Stimulated activated CD4-positive, alpha-beta T cell treated with anti-CD3 and anti-CD28 coated beads, Interleukin-12 subunit alpha, Interleukin-12 subunit beta, amount 100 ng/mL, for 24 hours (primary cell): ENCODE measurements at places on chromosomes 2 and 18.

- DNase-seq = no peak
These were observed 158.0 kb downstream of the NEDD4L start for GRCh38 chr18:58201733-58202730.

GRCh38 chr2:188975497-188976102, 1.4 kb downstream of the COL3A1 start:
- no peak for DNase-seq

DNA sequence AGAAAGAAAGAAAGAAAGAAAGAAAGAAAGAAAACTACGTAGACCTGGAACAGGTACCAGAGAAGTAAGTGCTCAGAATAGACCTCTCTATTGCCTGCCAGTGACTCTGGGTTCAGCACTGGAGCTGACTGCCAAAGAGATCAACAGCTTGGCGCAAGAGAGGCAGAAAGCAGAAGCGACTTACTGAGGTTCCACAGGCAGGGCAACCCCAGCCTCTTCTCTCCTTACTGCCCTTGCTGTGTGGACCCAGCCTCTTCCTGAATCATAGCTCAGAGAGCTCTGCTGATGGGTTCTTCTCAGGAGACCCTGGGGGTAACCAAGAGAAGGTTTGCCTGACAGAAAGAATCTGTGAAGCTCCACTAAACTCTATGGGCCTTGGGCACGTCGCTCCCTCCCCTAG, 7.1 kb downstream of the CAPN13 start:
- no peak for DNase-seq

DNA sequence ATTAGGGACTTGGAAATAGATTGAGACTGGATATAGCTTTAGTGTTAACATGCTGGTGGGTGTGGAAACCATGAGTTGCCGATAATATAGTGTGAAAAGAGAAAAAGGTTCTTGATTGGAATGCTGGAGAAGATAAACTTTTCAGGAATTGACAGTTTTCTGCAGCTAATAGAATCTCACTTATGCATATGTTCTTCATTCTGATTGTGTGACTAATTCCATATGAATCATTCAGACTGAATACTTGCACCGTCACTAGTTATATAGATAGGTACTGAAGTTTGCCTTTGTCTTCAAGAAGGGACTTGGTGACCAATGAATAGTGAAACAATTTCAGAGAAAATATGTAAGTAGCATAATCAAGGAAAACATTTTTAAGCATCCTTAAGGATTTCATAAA, 225.7 kb upstream of the FOSL2 start:
- DNase-seq = no peak

GRCh38 chr2:207048416-207048815, 109.1 kb downstream of the CPO start:
- DNase-seq = no peak

GRCh38 chr2:130920415-130921163, 83.9 kb downstream of the ARHGEF4 start:
- peak; percentile 16 for DNase-seq

GRCh38 chr2:46562451-46562840, 83.1 kb downstream of the TMEM247 start:
- DNase-seq = no peak

DNA sequence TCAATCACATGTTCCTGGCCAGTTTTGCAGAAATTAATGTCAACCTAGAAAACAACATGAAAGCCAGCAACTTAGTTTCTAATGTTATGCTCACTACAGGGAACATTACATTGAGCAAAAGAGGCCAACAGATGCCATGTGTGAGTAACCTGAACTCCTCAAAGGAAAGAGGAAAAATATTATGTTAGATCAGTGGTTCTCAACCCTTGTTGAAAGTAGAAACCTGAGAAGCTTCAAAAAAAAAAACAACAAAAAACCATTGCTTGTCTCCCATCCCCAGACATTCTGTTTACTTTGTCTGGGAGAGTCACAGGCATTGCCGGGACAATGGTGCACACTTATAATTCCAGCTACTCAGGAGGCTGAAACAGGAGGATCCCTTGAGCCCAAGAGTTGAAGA, 57.7 kb downstream of the METTL4 start:
- no peak for DNase-seq

- DNase-seq = no peak
These were observed 21.8 kb upstream of the DNAJC27 start for GRCh38 chr2:24993406-24994145.

- no peak for DNase-seq
These were observed 120.1 kb downstream of the NCKAP5 start for GRCh38 chr2:133448195-133448594.

GRCh38 chr18:61893309-61893970, 633 bp upstream of the RNF152 start:
- DNase-seq = peak; percentile 17

DNA sequence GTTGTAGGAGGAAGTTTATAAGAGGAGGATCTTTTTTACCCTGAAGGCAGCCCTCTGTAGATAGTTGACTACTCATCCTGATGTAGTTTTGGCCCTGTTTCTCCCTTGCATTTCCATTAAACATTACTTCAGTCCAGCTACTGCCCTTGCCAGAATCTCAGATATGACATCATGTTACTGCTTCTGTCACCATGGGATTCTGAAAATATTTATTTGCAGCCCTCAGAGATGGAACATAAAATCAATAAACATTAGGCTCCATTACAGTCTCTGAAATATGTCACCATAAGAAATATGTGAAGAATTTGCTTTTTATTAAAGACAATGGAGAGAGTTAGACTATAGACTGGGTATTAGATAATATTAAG, 68.7 kb upstream of the STK39 start:
- no peak for DNase-seq

- no peak for DNase-seq
These were observed 877 bp downstream of the INHBB start for GRCh38 chr2:120346667-120347358.

DNA sequence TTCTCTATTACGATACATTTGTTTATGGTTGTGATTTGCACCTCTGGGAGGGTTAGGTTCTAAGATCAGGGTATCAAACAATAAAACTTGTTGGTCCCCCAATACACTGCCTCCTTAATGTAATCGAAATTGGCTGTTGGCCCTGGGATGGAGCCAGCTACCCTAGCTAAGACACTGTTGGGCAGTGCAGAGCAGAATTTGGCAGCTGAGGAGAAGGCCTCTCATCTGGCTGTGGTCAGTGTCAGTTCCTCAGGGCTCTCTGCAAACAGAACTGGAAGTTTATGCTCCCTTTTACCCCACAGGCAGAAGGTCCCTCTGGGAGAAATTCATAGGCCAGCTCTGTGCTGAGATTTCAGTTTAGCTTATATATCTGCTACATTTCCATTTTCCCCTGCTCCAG, 8.6 kb upstream of the HAAO start:
- no peak for DNase-seq

- DNase-seq = no peak
These were observed 8.9 kb upstream of the KLF11 start for GRCh38 chr2:10034333-10035052.

DNA sequence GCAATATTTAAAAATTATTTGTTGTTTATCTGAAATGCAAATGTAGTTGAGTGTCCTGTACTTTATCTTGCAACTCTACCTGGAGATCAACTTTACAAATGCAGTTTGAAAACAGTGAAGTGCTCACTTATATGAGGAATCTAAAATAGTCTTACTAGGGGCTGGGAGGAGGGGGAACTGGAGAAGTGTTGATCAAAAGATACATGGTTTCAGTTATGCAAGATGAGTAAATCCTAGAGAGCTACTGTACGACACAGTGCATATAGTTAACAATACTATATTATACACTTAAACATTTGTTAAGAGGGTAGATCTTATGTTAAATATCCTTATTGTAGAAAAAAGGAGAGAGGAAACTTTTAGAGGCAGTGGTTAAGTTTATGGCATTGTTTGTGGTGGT, 241.9 kb downstream of the BCL11A start:
- DNase-seq = no peak

DNA sequence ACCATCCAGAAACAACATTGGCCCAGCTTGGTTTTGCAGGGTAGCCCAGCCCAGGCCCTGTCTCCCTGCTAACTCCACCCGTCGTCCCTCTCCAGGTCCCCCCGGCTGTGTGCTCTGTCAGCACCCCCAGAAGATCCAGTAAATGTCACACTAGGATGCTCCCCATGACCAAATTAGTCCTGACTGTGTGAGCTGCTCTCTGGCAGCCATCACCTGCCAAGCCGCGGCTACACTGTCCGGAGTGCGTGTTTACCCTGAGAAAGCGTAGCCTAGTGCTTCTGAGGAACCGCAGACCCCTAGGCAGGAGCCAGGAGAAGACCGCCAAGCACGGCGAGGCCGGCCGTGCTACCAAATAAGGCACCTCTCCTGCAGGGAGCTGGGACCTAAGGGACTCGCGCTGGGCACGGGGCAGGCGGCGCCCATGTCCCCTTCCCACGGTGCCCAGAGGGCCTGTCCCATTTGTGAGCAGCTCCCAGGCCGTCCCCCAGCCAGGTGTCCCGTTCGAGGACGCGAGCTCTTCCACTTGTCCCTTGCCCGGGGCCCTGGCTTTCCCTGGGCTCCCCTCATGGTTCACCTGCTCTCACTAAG, 849.9 kb downstream of the RNF144A start:
- no peak for DNase-seq

DNA sequence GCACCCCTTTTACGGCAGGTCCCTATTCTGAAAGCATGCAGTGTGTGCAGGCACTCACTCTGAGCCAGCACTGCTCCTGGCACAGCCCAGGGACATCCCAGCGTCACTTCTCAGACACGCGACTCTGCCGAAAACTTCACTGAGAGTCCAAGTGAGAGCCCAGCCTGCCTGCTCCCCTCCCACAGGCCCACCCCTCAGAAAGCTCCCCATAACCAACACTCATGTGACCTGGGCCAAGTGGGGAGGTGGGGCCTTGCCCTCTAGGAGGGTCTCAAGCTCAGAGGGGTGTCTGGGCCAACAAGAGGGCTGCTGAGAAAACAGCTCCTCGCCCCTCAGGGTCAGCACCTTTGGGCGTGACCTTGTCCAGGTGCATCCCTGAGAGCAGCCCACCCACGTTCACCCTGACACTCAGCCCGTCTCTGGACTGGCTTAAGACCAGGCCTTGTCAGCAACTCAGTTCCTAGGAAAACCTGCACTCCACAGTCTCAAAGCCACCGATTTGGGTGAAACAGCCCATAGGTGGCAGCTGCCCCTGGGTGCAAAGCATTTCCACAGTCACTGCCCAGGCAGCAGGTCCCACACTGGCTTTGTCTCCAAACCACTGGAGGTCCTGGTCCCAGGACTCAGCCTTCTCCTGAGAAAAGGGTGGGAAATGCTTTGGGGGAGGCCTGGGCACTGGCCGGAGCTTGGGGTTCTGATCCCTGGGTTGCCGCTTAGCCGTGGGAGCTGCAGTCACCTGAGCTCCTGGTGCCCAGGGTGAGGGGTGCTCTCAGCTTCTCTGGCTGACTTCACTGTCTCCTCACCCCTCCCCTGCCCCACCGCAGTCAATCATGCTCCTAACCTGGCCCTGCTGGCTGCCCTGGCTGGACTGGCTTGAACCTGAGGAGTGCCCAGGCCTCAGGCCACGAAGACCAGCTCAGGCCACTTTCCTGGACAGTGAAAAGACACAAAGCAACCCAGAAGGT, 209.6 kb downstream of the HDAC4 start:
- no peak for DNase-seq

DNA sequence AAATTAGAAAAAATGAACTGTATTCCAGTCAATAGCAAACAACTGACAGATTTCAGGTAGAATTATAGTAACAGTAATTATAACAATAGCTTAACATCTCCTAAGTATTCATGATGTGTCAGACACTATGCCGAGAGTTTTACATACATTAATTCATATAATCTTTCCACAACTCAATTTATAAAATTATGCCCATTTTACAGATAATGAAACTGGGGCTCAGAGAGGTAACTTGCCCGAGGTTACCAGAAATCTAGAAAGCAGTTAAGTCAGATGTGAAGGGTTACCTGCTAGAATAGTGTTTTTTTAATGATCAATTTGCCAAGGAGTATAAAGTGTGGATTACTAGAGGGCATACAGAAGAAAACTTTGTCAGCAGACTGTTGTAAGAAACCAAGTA, 12.2 kb downstream of the NBAS start:
- DNase-seq = no peak

GRCh38 chr2:172735582-172736423, at the start of gene RAPGEF4:
RAPGEF4 (plus strand) TSS chr2:172735845; CDS start chr2:172735984, 139 bp downstream.
- no peak for DNase-seq

DNA sequence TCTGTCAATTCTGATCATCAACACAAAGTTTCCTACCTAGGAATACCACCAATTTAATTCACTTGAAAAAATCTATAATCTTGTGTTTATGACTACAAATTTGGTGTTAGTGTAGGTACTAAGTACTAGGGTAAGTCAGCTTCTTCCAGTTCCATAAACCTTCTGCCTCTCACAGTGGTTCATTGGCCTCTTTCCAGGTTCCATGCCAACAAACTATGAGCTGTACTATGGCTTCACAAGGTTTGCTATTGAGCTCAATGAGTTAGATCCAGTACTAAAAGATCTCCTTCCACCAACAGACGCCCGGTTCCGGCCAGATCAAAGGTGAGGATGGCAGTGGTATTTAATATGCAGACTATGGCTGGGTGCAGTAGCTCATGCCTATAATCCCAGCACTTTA, 58.8 kb downstream of the PRKRA start:
- DNase-seq = no peak

DNA sequence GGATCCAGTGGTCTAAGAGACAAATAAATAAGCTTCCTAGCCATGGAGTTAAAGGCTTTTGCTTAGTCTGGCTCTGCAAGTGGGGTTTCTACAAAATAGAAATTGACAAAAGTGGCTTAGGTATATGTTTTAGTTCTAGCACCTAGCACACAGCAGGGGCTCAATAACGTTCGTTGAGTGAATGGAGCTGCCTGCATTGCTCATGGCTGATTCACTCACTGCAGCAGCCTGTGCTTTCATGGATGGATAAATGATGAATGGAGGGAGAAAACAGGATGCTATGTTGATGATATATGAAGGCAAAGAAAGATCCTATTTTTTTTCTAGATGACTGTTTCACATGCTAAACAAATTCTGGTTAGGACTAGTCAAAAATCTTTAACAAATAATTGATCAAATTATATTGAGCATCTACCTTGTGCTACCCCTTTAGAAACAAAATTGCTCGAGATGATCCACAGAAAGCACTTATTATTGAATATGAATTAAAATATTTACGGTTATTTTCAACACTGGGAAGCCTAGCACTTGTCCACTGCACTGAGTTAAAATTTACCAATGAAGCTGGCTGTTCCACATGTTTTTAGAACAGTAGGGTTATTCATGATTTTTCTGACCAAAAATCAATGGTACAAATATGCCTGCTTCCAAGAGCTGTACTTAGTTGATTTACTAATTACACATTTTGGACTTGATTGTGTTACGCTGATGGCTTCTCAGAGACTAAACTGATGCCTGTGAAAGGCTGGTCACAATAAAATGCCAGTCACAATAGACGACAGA, 39.6 kb downstream of the HDHD2 start:
- DNase-seq = no peak

DNA sequence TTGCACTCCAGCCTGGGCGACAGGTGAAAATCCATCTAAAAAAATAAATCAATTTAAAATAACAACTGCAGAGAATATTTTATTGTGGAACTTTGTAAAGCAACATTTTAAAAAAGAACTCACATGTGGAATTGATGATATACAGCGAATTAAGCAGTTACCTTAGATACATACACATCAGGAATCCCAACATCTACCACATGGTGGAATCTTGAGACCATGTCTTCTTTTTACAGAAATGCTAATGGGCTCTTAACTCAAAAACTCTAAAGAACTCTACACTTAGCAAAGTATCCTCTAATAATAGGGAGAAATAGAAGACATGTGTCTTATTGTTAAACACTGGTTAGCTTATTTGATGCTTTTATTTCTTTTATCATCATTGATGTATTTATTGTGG, 373.6 kb downstream of the CDH7 start:
- DNase-seq = no peak

- no peak for DNase-seq
These were observed 702.4 kb upstream of the RAB6C start for GRCh38 chr2:129276978-129277584.
